COR-L47 (cell line): ENCODE measurements at places on chromosomes 7 and 10.

GRCh38 chr7:25669281-25669781 lies 441.0 kb upstream of the NPVF start:
- DNase-seq: peak; percentile 53

DNA sequence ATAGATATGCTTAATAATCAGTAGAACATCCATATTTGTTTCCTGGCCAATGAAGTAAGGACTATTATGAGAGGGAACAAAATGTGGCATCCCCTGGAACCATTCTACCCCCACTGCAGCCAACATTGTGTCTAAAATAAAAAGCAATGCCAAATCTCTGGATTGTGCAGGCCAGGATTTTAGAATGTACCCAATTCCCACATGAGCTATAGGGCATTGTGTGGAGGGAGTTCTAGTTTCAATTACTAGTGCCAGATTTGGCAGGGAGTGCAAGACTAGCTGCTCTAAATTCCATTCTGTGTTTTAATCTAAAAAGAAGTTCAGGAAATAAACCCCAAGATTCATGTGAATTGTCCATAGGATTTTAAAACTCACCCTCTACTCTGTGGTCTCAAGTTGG lies 112.3 kb downstream of the HGF start:
- DNase-seq: no peak

GRCh38 chr10:4645836-4646235 lies 180.2 kb upstream of the AKR1E2 start:
- no peak for DNase-seq

GRCh38 chr10:96896884-96897589 lies 64.9 kb downstream of the LCOR start:
- no peak for DNase-seq

DNA sequence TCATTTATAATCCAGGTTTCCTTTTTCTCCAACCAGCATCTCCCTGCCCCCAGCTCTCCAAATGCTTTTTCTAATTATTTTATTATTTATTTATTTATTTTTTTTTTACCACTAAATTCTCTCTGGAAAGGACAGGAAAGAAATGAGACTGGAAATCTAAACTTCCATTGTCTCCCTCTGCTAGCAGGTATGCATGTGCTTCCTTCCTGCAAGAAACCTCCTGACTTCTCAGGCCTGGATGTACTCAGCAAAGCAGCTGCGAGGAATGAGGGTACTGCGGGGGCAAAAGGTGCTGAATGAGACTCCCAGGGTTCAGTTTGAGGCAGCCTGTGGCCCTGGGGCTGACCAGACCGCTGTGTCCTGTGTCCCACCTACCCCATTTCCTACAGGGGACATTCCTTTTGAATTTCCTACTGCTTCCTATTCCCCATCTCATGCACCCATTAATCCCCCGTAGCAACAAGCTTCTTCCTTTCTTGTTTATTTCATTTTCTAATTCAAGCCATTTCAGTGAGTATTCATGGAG lies 324.6 kb upstream of the IGFBP3 start:
- DNase-seq: no peak

DNA sequence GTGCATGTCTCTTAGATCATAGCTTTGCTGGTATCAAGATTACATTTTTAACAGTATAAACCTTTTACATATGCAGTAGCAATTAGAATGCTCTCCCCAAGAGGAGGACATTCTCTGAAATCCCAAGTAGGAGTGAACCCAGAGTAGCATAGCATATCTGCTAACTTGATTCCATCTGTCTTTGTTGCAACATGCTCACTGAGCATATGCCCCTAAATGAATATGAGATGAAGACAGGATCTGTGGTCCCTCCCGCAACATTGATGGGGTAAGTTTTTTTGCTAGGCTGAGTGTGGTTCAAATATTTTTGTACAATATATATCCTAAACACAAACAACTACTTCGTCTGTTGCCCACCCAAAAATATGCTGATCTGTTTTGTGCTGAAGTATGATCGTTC lies 534.2 kb upstream of the C7orf33 start:
- no peak for DNase-seq

- no peak for DNase-seq
Observed at GRCh38 chr10:61159253-61159652, 215.3 kb upstream of the RHOBTB1 start.

GRCh38 chr10:125868372-125868975 lies 12.6 kb downstream of the DHX32 start:
- no peak for DNase-seq

DNA sequence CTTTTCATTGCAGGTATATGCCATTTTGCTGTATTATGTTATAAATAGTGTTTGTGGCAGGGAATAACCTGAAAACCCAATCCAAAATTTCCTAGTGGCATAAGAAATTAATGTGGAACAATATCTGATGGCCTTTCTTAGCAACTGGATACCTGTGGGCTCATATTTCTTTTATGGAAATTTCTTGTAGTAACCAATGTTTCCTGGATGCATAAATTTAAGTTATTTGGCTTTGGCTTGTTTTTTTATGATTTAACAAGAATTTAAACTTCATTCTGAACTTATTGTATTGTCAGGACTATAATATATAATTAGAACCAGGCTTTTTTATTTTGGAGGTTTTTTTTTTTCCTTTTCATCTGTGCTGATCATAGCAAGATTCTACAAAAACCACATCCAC lies 30.1 kb downstream of the TBC1D12 start:
- DNase-seq: no peak

DNA sequence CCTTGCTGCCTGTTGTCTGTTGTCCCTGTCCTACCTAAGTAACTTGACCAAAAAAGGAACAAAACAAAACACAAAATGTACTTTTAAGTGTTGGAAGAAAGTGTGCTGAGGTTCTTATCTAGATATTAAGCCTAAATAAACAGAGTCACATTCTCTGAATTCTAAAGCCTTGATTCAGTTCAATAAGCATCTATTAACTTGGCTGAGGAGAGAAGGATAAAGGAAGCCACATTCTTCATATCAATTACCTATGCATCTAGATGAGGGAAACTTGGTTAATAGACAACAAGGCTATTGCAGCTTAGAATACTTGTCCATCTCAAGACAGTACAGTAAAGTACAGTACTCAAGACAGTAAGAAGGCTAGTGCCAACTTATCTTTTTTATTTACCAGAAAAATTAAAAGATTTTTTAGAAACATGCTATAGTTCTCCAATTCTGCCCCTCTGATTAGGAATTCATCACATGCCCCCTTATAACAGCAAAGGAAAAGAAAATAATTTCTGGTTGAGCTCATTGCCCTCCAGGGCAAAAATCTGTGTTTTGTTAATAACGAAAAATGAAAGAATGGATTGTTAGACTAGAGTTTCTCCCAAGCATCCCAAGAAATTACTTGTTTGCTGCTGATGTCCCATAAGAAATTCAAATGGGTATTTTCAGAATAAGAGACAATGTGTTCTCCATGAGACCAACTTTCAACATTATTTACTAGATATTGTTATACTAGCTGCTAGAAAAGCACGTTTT lies 546.5 kb upstream of the SEMA3D start:
- DNase-seq: no peak

- no peak for DNase-seq
Observed at GRCh38 chr10:97571622-97572021, 957 bp upstream of the ANKRD2 start.

GRCh38 chr7:106285855-106286492 lies 1.2 kb upstream of the NAMPT start:
- no peak for DNase-seq
